NCI-H446 (cell line): ENCODE measurements at places on chromosomes 6 and 20.

- DNase-seq, result no peak
These were observed 76.1 kb upstream of the NAA20 start for GRCh38 chr20:19940988-19941460.

GRCh38 chr20:38450412-38450975, 15.4 kb upstream of the SNHG17 start:
- DNase-seq, result no peak

DNA sequence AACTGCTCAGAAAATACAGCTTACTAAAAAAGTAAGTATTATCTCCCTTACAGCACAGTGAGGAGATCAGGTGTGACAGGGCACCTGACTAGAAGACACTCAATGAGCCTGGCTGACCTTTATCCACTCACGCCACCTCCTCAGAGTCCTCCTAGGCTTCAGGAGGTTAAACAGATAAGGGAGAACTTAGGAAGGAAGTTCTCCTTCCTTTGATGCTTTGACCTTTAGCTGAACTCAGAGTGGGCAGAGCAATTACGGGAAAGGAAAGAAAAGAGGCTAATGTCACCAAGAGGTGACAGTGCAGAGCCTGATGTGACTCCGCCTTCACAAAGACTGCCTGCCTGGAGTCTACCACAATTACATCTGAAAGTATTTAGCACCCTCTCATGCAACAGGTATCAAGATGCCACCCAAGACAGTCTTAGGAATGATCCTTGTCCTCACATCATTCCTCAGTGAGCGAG, 36.7 kb downstream of the MAN1A1 start:
- DNase-seq, result no peak

- DNase-seq, result no peak
These were observed 10.4 kb upstream of the NT5DC1 start for GRCh38 chr6:116090251-116090650.

DNA sequence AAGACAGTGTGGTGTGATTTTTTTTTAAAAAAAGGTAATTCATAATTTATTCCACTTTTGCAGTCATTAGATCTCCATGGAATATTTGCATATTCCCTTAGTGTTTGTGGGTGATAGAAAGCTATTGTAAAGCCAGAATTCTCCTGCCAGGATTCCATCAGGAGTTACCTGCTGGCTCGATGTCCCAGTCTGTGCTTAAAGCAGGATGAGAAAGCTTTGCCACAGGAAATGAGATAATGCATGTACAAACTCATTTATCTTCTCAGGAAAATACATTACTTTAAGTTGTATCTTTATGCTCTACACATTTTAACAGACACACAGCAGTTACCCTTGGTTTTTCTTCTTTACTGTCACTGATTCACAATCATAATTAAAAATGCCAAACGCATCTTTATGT, 553.0 kb downstream of the CD109 start:
- DNase-seq, result no peak

GRCh38 chr20:19073584-19074218, 138.7 kb upstream of the SLC24A3 start:
- DNase-seq, result no peak

GRCh38 chr6:87832025-87832825, 130.2 kb upstream of the AKIRIN2 start:
- peak; percentile 29 for DNase-seq

GRCh38 chr6:33599413-33599938, 19.4 kb upstream of the BAK1 start:
- no peak for DNase-seq

DNA sequence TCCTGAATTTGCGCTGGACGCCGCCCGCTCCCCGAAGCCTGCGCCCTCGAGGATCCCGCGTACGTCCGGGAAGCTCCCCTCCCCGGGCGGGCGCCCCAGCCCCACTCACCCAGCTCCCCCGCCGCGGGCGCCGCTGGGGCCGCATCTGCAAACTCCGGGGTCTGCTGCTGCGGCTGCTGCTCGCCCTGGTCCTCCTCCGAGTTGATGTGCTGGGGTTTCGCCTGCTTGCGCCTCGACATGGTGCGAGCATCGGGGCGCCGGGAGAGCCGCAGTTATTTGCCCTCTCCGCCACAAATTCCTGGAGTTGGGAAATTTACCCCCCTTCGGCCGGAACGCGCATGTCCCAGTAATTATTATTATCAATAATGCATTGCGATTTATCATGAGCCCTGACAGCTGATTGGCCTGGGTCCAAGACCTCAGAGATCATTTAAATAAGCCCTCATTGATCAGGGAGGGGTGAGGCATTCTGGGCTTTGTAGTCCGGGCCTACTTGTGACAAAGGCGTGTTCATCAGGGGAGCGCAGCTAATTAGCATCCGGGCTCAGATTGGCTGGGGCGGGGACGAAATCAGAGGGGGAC, at the start of gene SALL4:
SALL4 (minus strand) TSS at position 352 of the 582 bp plus-strand sequence; CDS start at position 239, 113 bp downstream.
- no peak for DNase-seq

GRCh38 chr6:157060440-157060952, 262.8 kb downstream of the TMEM242 start:
- no peak for DNase-seq

GRCh38 chr6:113875470-113875869, 18.3 kb downstream of the MARCKS start:
- no peak for DNase-seq

- no peak for DNase-seq
These were observed 7.3 kb upstream of the TGM2 start for GRCh38 chr20:38172408-38172807.

DNA sequence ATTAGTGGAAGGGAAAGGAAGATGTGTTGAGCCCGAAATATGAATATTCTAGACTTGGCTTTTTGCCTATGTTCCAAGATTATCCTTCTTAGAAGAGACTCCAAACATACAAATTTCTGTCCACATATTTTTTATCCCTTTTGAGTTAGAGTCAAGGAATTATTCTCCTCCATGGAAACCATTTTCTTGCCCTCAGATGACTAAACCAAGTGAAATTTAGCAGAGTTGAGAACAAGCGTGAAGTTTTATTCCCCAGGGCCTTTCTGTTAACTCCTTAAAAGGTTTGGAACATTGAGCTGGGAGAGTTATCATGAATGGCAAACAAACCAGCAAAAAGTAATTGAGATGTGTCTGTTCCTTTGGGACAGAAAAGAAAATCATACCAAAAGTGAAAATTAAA, 286.1 kb upstream of the PLCB4 start:
- DNase-seq, result no peak

DNA sequence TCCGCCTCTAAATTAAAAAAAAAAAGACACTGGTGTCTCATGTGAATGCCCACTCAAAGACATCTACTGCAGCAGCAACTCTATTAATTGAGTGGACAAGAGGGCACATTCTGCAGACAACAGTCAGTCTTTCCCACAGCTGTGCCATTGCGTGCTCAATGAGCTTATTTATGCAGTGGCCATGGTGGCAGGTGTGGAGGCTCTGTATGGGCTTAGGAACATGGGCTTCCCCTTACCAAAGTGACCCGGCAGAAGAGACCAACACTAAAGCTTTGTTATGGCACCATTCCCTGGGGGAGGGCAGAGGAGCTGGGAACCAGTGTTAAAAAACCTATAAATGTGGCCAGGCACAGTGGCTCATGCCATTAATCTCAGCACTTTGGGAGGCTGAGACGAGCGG, 4.2 kb upstream of the VAPB start:
- DNase-seq, result no peak

GRCh38 chr6:18213439-18213838, 50.9 kb downstream of the DEK start:
- no peak for DNase-seq

DNA sequence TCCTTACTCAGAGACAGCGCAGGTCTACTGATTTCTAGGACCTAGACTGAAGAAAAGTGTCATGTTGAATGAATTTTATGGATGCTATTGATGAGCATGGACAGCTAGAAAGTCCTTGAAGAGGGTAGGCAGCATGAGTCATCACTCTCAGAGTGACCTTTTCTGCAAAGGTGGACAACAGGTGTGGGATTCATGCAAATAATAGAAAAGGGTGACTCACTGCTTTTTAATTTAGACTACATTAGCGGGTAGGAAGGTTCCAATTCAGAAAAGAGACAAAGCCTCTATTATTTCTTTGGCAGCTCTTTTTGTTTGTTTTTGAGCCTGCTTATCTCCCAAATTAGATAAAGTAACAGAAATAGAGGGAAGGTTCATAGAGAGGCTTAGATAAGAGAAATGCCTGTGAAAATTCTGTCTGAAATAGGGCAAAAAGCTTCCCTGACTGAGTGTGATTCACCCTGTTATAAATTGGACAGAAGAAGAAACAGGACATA, 191.4 kb downstream of the TENT5A start:
- DNase-seq, result no peak

GRCh38 chr6:131744432-131745287, 33.8 kb upstream of the CTAGE9 start:
- DNase-seq, result no peak

DNA sequence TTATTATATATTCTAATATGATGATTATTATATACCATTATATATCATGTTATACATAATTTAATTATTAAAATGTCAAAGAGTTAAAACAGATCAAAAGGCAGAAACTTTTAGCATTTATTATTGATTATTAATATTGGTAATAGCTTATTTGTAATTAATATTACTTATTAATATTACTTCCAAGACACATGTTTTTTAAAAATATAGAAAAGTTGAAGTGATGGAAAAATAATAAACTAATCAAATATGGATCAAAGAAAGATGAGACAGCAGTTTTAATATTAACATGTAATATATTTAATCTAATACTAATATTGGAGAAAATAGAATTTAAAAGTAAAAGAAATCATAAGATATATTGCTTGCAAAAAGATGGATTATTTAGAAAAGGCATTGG, 154.6 kb upstream of the TAB2 start:
- DNase-seq, result no peak

- no peak for DNase-seq
These were observed 69.0 kb upstream of the UST start for GRCh38 chr6:148677594-148678476.
